ENCODE measurements at places on chromosomes 2 and 18.

GRCh38 chr2:17539611-17540092 is 844 bp upstream of the VSNL1 start:
- no peak for DNase-seq

DNA sequence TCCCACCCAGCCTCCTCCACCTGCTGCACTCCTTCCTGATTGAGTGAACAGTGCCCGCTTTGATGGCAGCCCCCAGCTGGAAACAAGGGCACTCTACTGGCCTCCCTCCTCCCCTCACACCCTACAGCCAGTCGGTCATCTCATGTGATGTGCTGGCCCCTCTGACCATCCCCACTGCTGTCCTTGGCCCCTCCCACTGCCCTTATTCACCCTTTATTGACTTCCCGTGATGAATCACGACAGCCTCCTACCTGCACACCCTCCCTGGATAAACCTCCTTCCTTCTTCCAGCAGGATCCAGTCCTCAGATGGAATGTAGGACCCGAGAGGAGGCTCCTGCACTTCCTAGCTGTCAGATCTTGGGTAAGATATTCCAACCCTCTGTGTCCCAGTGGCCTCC is 186.5 kb upstream of the SH3BP4 start:
- no peak for DNase-seq

DNA sequence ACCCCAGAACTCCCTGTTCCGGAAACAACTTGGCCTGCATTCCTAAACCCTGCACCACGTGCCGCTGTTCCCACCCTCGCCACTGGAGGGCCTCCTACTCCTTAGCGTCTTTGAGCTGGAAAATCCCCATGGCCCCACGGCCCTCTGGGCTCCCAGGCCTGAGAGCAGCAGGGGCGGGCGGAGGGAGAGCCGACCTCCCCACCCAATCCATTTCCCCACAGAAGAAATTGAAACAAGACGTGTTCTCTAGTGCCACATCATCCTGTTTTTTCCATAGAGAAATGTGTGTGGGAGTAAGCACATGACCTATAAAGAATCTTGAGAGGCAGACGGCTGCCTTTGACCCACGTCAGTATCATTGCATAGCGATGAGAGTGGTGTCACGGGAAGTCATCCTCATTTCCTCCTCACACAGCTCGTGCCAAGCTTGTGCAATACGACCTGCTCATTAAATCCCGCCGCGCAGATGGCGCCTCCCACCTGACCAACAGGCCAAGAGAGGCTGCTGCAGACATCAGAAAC is 79.2 kb downstream of the LAMA1 start:
- no peak for DNase-seq

- no peak for DNase-seq
Measured at GRCh38 chr2:45648636-45649035, 2.8 kb upstream of the PRKCE start.

DNA sequence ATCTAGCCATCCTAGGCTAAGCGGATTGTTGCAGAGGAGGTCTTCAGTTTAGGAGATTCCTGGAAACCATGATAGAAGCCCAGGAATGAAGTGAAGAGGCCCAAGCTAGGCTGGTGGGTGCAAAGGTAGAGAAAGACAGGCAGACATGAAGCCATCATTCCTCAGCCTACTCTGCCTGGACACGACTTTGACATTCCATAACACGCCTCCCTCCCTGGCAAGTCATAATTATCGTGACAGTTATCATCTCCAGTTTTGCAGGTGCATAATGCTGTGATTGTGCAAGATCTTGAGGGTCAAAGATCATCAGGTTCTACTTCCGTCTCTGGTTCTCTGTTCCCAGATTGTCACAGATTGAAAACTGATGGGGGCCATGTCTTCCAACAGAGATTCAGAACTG is 15.2 kb upstream of the FZD5 start:
- DNase-seq = no peak

DNA sequence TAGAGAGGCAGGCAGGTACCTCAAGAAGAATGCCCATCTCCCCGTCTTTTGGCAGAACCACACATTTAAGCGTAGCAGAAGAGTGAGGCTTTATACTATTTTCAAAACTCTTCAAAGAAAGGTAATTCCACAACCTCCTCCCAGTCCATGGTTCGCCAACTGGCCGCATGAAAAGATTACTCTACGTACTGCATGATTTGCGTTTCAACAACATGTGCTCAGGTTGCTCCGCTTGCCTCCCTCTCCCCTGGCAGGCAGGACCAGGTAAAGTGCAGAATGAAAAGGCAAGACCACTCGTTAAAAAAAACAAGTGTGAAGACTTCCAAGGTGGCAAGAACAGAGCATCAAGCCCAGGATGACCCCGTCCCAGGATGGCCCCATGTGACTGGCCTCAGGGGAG is 143.7 kb downstream of the SP3 start:
- no peak for DNase-seq

All from stimulated activated CD4-positive, alpha-beta T cell treated with anti-CD3 and anti-CD28 coated beads, Interleukin-1b, Interleukin-23, amount 100 ng/mL, for 1 hour (primary cell).